ENCODE measurements at places on chromosomes 2 and 18. TPM values are rescaled to one million over a fixed set of nuclear protein-coding genes. Genes with fewer than 3 reads are reported as not detected.

The LYG2 gene
- not detected for total RNA-seq

GRCh38 chr2:219627103-219628100, at the start of gene SLC4A3:
Gene SLC4A3, plus strand, starts transcription at chr2:219627630. Its CDS starts 363 bp downstream, at chr2:219627993.
- no peak for DNase-seq

DNA sequence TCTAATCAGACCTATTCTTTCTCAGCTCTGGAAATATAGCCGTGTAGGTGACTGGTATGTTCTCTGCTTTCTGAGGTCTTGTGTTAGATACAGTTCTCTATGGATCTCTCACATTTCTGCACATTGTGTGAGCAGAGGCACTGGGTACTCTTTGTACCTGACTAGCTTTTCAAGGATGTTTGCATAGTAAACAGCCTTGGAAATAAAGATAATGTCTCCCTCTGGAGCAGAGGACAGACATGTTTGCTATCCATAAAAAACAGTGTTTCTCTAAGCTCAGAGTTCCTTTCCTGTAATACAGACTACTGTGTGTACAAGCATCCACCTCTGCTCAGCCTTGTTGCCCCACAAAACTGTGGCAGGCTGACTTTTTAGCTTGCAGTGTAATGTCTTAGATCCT, 279.2 kb downstream of the CTNNA2 start:
- no peak for DNase-seq

- DNase-seq, result no peak
These were observed 494.7 kb downstream of the STK39 start for GRCh38 chr2:167752734-167753133.

GRCh38 chr18:46768166-46768921, 11.5 kb upstream of the ST8SIA5 start:
- no peak for DNase-seq
